ENCODE measurements at places on chromosomes 7 and 10.

GRCh38 chr7:115019882-115020605, 98.2 kb downstream of the MDFIC start:
- no peak for DNase-seq

DNA sequence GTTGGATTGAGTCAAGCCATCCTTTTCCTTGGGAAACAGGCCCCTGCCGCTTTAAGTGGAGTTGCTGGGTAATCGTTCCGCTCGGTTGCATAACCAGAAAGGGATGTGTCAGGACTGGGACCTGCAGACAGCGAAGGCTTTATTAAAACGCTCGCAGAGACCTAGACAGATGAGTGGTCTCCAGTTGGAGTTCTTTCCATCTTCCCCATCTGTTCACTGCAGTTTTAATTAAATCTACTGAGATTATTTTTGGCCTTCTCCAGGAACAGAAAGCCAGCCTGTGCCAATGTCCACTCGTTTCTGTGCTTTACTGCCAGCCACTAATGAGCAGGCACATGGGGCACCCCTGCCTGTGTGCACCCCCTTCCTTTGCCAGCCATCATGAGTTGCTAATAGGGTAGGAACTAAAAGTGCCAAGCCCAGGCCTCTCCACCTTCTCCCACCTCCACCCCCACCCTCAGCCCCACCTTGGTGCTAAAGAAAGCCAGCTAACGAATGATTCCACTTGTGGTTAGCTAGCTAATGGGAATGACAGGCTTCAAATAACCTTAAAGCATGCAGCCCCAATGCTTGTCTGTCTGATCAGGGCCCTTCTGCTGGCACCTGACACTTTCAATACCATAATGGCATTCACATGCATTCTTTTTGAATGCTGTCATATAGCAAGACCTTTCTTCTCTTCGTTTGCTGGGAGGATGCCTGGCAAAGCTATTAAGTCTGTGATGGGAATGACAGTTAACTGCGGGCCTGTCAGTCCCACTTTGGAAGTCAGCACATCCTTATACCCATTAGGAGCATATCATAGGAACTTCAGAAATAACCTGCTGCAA, 556.8 kb upstream of the GALNT17 start:
- no peak for DNase-seq

DNA sequence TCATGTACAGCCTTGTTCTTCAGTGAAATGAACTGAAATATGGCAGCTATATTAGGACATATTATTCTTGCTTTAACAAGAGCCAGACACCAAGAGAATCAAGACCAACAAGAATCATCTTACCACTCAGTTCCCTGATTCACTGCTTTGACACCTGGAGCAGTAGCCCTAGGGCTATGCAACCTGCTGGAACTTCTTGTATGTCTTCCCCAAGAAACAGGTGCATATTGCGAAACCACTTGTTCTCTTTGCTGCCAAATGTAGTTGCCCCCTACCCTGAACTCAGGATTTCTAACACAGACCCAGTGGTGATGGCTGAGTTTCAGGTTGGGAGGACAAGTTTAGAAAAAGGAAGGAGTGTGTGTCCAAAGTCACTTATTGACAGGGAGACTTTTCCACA, 46.1 kb downstream of the WIPF3 start:
- no peak for DNase-seq

DNA sequence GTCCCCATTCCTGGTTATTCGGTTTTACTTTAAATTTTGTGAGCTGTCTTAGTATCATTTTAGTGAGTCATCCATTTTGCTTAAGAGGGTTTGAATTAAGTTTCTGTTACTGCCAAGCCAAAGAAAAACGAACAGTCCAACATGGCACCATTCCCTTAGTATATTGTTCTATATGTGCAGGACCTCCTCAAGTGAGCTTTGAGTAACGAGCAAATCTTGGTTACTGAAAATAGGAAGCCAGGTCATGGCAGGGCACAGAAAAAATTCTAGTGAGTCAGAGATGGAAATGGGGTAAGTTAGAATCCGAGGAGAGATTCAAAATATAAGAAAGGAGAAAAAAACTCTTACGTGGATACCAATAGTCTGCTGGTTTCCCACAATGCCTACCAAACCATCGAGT, 292.9 kb downstream of the BAMBI start:
- DNase-seq, result no peak

GRCh38 chr10:31318854-31319601, at the start of gene ZEB1:
ZEB1 (plus strand) TSS chr10:31319216; CDS start chr10:31319235, 19 bp downstream.
- DNase-seq, result peak; percentile 95

DNA sequence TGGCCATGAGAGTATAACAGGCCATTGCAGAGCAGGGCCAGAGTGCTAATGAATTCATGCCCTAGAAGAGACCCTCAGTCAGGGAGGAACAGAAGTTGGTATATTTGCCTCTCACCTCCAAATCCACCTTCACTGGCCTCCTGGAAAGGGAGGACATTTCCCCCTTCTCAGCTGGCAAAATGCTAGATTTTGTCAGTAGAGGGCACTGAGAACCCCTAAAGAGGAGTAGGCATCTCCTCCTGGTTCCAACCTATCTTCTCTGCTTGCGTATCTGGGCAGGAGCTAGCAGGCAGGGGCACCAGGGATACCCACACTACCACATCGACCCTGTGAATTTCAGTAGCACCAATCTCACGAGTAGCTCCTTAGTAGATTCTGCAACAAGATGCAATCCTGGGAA, 79.8 kb upstream of the GHITM start:
- DNase-seq, result no peak

DNA sequence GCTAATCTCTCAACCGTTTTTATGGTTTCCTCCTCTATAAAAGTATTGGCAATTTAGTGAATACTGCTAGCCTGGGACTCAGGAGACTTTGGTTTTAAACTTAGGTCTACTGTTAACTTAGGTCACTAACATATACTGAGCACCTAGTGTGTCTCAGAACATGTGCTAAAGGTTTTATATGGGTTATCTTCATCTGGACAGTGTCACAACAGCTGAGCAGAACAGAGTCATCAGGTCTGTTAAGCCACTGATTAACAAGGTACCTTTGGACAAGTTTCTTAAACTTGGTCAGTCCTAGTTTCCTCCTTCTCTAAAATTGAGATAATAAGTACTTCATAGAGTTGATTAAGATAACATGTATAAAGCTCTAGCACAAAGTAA, 30.6 kb downstream of the NET1 start:
- DNase-seq, result no peak

DNA sequence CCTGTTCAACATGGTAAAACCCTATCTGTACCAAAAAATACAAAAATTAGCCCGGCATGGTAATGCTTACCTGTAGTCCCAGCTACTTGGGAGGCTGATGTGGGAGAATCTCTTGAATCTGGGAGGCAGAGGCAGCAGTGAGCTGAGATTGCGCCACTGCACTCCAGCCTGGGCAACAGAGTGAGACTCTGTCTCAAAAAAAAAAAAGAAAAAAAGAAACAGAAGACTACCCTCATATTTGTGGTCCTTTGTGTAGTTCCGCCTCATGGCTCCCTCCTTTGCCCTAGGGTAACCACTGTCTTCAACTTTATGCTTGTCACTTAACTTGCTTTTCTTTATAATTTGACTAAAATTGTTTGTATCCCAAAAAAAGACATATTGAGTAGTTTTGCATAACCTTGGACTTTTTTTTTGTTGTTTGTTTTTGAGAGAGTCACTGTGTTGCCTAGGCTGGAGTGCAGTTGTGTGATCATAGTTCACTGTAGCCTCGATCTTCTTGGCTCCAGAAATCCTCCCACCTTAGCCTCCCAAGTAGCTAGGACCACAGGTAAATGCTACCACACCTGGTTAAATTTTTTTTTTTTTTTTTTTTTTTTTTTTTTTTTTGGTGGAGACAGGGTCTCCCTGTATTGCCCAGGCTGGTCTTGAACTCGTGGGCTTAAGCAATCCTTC, 3.7 kb downstream of the ZNF487 start:
- no peak for DNase-seq

GRCh38 chr10:58781873-58782488, 269.3 kb downstream of the BICC1 start:
- DNase-seq, result peak; percentile 29

DNA sequence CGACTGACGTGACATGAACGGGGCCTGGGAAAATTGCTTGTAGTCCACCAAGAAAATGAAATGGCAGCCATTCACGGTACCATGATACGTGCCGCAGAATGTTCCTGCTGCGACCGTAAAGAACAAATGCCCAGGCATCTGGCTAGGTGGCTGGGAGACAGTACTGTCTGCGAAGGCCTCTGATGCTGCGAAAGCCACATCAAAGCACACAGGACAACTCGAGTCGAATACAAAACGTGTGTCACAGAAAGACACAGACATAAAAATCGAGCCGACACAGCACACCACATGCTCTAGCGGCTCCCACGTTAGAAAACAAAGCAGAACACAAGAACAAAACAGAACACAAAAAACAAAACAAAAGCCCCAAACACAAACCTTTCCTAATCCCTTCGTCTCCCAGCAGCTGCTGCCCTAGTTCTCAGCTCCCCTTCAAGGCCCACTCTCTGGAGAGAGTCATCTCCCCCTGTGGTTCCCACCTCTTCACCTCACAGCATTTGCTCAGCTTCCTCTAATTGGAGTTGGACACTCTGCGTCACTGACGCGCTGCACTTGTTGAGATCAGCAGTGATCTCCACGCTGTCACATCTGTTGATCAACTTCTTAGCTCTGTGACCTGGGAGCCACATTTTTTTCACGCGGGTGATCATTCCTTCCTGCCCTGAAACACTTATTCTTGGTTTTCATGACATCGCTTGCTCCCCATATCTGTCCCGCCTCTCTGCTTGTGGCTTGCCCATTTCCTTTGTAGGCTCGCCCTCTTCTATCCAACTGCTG, 112.2 kb downstream of the CLEC2L start:
- DNase-seq, result peak; percentile 23

DNA sequence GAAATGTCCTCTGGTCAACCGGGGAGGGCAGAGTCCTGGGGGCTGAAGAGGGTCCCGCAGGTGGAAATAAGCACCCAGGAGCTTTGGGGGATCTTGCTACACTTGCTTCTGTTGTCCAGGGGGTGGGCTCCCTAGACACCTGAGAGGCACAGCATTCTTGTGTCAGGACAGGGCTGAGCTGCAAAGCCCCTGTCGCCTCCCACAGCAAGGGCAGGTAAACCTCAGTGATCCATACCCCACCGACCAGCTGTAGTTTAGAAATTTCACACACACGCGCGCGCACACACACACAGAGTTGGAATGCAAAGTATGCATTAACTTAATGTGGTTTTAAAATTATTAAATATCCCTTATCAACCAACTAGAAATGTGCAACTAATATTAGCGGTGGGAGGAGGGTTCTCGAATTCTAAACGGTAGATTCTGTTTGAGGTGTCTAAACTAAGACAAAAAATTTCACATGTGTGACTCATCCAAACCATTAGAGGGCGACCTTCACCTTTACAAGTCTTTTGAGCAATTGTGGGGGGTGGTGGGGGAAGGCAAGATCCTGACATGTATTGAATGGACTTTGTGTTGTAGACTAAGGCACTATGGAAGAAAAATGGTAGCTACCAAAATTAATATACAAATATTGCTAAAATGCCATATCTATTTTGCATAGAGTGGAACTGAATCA, 34.3 kb upstream of the PTF1A start:
- no peak for DNase-seq

DNA sequence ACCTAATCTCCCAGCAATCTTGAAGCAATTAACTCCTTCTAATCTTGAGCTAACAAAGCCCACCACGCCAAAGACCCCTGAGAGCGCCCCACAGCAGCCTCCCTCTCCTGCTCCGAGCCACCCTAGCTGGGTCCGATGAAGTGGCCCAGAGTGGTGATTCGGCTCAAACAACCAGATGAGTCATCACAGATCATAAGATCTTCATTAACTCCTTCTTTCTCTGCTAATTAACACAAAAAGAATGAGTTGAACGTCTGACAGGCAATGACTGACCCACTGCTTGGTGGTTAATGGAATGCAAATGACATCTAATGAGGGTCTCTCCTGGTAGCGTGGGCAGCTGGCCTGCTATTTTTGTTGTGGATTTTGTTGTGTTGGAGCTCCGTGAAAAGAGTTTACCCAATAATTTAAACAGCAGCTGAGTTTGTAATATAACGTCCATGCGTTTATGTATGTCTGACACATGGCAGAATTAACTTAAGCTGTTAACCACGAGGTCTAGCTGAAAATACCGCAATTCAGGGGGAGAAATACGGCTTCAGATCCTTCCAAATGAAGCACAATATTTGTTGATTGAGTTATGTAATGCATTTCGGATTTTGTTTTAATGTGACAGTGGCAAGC, 161.4 kb downstream of the RAB11FIP2 start:
- DNase-seq, result no peak

DNA sequence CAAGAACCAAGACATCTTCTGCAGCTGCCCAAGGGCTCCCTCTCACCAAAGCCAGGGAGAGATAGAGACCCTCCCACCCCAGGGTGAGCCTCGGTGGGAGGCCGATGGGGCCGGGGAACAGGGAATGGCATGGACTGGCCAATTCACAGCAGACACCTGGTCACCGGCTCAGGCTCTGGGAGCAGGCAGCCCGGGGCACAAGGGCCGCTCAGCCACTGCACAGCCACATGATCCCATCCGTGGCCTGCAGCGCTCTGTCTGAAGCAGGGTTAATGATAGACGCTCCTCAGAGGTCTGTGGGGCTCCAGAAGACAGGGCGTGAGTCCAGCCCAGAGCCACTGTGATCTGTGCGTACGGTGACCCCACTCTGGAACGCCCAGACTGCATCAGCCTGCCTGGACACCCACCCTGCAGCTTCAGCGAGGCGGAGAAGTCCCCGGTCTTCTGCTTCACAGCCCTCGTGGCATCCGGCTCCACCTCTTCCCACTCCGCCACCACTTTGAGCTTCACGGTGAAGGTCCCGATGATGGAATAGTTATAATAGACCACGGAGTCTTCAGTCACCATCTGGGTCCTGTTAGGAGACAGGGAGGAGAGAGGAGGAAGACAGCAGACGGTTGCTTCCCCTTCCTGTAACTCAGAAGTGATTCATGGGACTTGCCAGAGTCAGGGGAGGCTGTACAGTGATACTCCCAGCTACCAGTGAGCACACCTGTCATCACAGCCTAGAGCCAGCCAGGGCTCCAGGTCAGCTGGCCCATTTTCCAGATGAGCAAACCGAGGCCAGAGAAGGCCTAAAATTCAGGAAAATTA, 14.0 kb downstream of the TMEM130 start:
- DNase-seq, result no peak

DNA sequence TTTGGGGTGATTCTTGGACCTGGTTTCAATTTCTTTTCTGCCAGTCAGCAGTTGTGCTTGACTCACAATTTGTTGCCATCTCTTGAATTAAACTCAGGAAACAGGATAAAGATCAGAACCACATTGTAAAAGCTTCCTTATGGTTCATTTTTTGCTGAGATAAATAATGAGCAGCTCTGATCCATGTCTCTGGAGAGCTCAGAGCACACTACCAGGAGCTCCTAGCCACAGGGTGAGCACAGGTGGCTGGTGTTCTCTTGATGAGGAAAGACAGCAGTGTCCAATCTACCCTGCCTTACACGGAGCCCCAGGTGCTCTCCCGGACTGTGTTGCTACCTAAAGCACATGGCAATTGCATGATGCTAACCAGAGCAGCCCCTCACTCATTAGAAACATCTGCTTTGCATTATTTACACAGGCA, 17.2 kb upstream of the FAM170B start:
- DNase-seq, result no peak

DNA sequence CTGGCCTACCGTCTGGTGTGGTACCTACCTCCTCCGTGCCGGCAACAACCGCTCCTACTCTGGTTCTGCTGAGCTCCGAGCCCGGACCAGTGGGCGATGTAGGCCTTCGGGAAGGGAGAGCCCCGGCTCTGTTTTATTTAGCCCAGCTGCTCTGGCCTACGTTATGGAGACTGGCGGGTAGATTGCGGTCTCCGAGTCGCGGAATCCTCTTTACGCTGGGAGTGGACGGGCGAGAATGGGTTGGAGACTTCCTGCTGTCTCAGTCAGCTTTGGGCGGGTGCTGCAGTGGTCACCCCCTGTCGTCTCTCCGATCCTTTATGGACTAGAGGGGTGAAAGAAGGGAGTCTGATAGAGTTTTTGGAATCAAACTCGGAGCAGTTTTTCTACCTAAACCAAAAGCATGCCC, 406 bp downstream of the CBLL1 start:
- DNase-seq, result no peak

Measured in CD4-positive, alpha-beta T cell treated with Interleukin-4 for 4 hours (primary cell).